ENCODE measurements at places on chromosomes 11 and 22.
A peak's percentile ranks its signal among the peaks of the same experiment; 100 is the strongest.

- no peak for DNase-seq
Observed at GRCh38 chr11:13055200-13055599, 46.1 kb downstream of the RASSF10 start.

DNA sequence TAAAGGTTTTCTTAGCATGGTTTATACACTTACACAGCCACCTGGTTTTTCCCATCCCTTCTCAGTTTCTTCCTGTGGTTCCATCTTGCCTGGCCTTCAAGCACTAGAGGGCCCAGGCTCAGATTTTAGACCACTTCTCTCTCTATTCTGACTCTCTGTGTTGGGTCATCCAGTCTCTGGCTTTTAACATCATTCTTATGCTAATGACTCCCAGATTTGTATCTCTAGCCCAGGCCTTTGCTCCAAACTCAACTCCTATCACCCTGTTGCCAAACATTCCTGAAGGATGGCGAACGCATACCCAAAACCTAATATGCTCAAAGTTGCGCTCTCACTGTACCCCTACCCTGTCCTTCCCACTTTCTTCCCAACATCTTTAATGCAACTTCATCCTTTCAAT lies 135.1 kb downstream of the SPATA19 start:
- no peak for DNase-seq

DNA sequence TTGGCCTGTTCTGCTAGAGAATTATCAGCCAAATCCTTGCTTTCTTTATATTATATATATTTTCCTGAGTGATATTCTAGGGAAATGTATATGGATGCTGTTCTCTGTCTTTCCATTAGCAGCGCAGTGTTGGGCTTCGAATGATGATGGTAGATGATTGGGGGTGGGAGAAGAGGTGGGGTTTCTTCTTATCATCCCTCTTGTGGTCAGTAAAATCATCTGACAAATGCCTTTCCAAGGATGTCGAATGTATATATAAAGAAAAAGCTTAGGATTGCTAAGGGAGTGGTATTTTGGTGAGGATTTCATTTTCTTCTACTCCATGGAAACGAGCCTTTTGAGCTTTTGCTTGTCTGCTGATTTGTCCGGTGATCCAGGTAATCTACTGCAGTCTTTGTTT lies 48.9 kb downstream of the ARHGEF12 start:
- DNase-seq = no peak

GRCh38 chr11:28488336-28488735 lies 380.1 kb downstream of the METTL15 start:
- no peak for DNase-seq

DNA sequence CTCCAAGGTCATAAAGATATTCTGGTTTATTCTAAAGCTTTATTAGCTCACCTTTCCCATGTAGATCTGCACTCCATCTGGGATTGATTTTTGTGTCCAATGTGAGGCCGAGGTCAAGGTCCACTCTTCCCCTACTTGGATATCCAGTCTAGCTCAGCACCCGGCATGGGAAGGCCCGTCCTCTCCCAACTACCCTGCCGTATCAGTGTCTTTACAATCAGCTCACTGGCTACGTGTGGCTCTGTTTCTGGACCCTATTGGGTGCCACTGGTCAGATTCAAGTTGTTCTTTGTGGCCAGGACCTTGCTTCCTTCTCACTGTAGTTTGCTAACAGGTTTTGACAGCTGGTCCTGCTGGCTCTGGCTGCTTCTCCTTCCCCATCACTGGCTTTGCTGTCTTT lies 30.9 kb downstream of the KCNQ1OT1 start:
- no peak for DNase-seq

- no peak for DNase-seq
Observed at GRCh38 chr11:130227373-130227772, 67.8 kb downstream of the ST14 start.

GRCh38 chr11:34490304-34490703 lies 23.3 kb downstream of the ELF5 start:
- no peak for DNase-seq

DNA sequence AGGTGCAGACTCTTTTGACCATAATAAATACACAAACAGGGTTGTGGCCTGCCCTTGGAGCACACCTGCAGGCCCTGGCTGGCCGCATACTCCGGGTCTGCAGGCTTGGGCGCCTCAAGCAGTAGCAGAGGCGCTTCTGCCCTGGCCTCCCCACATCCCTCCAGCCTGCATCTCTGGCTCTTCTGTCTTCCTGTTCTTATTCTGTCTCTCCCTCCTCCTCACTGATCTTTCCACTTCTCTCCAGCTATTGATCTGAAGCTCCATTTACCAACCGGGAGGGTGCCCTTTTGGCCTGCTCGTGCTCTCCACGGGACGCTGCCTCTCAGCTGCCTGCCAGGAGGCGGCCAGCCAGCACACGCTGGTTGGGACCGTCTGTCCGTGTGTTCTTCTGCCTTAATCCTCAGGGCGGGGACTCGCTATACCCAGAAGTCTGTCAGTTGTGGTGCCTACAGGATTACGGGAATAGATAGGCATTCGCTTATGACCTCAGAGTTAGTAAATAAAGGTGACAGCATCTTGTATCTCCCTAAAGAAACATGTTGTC lies 5.2 kb downstream of the UPB1 start:
- no peak for DNase-seq

GRCh38 chr11:62295504-62295903 lies 3.4 kb downstream of the SCGB1D4 start:
- peak; percentile 57 for DNase-seq

GRCh38 chr22:37752189-37753087 lies 55.3 kb upstream of the GCAT start:
- peak; percentile 90 for DNase-seq

DNA sequence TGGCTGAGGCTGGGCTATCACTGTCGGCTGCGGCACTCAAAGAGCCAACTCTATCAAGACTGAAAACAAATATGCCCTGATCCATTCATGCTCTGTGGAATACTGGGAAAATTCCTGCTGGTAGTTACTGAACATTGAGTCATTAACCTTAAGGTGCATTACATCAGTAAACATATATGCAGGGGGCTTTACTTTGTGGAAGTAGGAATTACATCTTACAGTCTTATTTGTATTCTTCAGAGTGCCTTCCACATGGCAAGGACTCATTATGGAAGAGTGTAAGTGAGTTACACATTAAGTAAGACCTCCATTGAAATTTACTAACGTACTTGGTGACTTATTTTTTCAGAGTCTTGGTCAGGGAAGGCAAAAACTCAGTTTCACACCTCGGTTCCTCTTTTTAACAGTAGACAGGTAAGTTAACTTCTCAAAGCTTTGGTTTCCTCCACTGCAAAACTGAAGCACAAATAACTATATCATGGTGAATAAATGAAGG lies 4.5 kb downstream of the OR5B21 start:
- DNase-seq = peak; percentile 57

All from trophoblast cell (in vitro differentiated cells and primary cell).